ENCODE measurements at places on chromosomes 11 and 22.

GRCh38 chr11:61815790-61816735 lies 740 bp downstream of the FADS1 start:
- no peak for DNase-seq

DNA sequence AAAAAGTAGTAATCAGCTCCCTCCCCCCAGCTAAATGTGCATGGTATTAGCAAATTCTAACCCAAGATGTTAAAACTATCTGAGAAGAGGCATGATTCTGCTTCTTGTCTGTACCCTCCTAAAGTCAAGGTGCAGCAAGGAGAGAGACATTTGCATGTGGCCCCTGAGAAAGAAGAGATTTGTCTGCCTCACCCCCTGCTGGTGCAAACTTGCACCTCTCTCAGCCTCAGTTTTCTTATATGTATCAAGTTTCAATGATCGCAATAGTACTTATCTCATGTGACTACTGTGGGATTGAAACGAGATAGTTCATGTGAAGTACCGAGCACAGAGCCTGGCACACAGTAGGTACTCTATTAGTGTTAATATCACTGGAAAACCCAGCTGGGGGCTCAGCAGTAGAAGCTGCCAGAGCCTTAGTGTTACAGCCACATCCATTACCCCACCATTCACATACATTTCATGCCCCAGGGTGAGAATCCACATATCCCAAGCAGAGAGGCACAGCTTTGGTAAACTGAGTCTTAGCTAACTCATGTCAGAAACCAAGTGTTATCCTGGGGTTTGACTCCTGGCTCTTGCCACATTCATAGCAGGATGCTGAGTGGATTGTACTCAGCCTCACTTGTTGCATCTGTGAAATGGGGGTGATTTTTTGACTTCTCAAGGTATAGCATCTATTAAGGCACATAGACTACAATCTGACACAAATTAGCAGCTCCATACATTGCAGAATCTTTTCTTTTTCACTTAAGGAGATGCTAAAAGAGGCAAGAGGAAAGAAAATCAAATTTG lies 24.9 kb downstream of the CD44 start:
- no peak for DNase-seq

DNA sequence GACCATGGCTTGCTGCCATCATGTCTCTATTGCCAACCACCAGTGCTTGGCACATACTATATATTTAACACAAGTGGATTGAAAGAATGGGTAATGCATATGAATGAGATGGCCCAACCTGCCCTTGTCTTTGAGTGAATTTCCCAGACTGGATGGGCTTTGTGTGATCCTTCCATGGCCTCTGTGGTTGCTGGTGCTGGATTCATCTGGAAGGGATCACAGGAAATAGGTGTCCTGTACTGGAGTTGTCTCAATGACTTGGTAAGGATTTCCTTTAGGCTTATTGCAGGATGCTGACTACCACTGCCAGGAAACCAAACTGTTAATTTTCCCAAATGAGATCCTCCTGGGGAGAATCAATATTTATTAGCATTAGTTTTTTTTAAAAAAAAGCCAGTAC lies 328.6 kb downstream of the TMEM135 start:
- no peak for DNase-seq

- no peak for DNase-seq
Observed at GRCh38 chr22:20180640-20181039, 29.8 kb upstream of the CCDC188 start.

DNA sequence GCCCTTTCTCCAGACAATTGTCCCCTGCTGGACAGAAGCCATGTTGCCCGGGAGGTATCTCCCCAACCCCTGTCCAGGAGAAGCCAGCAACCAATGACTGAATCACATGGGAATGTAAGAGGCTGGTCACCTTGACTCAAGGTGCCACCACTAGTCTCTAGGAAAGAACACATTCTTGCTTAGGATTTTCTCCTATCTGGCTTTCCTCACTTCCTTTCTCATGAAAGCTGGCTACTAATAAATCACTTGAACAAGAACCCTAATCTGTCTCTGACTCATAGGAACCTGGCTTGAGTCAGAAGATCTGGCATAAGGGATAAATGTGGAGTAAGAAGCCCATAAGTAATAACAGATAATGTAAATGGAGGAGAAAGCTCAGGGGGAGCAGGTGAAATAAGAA lies 101.4 kb upstream of the C11orf87 start:
- DNase-seq, result no peak

GRCh38 chr22:46287873-46288751 lies 8.6 kb upstream of the GTSE1 start:
- no peak for DNase-seq

DNA sequence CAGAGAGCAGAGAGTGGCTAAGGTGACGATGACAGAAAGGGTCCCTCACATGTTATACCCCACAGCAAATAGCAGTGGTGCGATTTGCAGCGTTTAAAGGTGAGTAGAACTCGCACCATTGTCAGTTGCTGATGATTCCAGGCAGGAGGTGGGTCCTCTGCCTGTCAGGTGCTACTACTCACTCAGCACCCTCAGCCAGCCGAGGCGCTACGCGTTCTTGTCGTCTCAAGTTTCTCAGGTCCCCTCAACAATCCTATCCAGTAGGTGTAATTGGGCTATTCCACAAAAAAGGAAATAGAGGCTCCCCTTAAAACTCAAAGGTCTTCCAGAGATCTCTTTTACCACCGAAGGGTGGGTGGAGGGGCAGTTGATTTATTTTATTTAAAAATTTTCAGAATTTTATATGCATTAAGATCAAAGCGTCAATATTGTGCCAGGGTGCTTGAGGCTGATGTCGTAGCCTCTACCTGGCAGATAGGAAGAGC lies 18.3 kb downstream of the ELF5 start:
- no peak for DNase-seq

DNA sequence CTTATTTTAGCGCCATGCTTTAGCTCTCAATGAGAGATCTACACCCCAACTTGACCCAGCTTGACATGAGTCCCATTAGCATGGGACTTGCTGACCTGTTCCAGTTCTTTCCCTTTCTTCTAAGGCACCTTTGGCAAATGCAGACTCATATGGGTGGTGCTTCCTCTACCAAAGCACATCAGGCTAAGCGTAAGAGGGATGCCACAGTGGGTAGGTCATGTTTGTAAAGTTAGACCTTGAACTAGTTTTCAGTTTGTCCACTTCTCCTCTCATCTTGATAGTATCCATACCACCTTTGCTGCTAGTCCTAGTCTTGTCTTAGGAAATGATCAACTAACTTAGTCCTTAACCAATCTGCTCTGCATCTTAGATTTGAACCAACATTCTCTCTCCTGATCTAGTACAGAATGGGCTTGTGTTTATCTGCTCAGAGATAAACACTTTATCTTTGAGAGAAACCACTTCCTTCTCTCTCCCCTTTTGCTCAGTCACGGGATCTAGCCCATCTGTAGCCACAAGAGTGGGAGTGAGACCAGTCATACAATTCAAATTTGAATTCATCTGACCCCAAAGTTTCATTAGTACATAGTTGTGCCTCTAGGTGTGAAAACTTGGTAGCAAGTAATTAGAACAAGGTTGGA lies 72.1 kb upstream of the CD44 start:
- no peak for DNase-seq

DNA sequence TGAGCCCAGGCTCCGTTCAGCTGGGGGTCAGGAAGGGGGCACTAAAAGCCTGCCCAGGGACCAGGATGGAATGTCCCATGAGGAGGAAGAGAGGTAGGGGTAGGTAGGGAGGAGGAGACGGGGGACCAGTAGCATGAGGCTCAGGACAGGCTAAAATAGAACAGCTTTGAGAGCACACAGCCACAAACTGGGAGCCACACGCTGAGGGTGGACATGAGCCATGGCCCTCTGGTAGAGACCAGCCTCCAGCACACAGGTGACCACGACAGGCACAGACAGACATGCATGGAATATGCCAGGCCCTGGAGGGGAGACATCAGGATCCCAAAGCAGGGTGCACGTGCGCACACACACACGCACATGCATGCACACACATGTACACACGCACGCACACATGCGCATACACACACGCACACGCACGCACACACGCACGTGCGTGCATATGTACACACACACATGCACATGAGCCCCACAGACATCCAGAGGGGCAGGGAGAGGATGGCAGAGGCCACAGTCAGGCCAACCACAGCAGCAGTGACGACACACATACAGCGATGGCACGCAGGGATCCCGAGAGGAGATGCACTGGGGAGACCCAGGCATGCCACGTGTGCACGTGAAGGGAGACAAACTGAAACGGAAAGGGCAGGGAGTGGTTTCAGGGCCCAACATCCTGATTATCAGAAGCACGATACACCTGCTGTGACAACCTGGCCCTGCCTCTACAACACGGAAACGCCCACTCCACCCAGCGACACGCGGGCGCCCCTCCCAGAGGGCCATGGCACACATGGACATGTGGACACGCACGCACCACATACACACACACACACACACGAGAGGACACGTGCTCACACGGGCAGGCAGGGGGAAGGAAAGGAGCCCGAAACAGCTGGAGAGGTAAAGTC lies 25.7 kb downstream of the LRRC10B start:
- DNase-seq, result no peak

- no peak for DNase-seq
Observed at GRCh38 chr22:43880541-43880991, 11.2 kb downstream of the PNPLA5 start.

- DNase-seq, result no peak
Observed at GRCh38 chr11:19935507-19935906, 222.9 kb downstream of the NAV2 start.

- no peak for DNase-seq
Observed at GRCh38 chr22:28108851-28109250, 189.8 kb upstream of the PITPNB start.

GRCh38 chr11:122910775-122911174 lies 28.2 kb downstream of the JHY start:
- DNase-seq, result no peak

DNA sequence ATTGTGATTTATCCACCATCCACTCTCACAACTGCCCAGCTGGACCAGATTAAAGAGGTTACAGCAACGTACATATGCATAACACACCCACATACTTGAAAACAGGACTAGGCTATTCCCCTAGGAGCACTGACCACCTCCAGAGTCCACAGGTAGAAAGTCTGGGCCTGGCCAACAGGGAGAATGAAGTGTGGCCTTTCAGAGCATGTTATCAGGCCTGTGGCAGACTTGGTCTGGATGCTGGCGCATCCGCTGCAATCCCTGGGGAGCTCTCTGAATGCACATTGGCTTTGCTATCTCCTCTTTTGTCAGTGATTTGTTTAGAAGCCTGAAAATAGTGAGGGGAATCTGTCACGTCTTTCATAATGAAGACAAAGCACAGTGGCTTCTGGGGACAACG lies 86.7 kb downstream of the C11orf58 start:
- no peak for DNase-seq

- DNase-seq, result no peak
Observed at GRCh38 chr11:112016765-112017376, 8.3 kb upstream of the DLAT start.

DNA sequence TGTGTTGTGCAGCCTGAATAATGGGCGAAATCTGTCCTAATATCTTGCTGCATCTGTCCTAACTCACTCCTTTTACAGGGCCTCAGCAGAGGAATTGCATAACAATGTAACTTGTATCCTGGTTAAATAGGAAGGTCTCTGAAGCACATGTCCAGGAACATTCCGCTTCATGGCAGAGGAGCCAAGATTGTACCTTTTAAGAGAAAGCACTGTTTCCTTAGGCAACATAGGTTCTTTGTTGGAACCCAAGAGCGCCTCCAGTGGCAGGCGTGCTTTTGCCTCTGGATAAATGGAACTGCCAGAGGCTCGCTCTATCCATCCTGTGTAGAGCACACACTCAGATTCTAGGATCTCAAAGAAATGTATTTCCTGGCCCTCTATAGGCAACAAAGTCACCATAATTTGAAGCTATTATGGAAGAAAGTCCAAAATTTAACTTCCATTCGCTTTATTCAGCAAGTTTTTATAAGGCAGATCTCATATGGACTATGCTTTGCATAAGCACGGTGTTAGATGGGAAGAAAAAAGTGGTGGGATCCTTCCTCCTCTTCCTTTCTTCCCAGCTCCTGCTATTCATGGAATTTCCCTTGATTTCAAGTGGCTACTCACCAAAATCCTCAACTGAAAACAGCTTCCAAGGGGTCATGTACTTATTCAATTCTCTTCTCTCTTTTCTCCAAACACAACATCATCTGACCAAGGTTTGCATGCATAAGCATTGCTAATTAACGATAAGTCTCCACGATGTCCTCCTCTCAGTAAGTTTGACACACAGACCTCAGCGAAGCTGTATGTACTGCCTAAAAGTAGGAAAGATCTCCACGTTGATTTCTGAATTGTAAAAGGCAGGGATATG lies at the start of gene BLID:
Gene BLID (minus strand): TSS at position 692 of the 856 bp plus-strand sequence. CDS start 293 bp downstream, at position 399.
- no peak for DNase-seq

DNA sequence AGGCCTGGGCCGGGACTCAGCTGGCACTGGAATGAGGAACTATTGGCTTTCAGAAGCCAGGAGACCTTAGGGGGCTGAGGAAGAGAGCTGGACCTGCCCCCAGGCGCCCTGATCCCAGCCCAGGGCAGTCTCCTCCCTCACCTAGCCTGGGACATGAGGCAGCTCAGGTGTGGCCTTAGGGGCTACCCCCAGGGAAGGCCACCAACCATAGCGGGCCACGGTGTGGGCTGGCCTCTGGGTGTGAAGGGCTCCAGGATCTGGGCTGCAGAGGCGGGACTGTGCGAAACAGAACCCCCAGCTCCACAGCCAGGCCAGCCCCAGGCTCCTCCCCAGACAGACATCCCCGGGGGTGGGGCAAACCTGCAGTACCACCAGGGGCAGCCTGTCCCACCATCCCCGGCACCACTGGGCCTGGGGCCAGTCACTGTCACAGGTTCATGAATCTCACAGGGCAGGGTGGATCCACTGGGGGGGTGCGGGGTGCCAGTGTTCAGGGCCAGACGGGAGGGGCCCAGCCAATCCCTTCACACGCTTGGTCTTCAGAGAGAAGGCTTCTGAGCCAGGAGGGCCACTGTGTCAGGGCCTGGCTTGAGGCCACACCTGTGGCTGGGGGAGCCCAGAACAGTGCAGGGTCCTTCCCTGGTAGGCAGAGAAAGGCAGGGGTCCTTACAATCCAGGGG lies 3.5 kb downstream of the PLXNB2 start:
- DNase-seq, result no peak

- DNase-seq, result no peak
Observed at GRCh38 chr11:57358543-57358961, 20.4 kb downstream of the P2RX3 start.

- no peak for DNase-seq
Observed at GRCh38 chr11:45839204-45839603, 8.1 kb upstream of the CRY2 start.

GRCh38 chr11:119356349-119357031 lies 10.0 kb upstream of the MFRP start:
- DNase-seq, result peak; percentile 52

DNA sequence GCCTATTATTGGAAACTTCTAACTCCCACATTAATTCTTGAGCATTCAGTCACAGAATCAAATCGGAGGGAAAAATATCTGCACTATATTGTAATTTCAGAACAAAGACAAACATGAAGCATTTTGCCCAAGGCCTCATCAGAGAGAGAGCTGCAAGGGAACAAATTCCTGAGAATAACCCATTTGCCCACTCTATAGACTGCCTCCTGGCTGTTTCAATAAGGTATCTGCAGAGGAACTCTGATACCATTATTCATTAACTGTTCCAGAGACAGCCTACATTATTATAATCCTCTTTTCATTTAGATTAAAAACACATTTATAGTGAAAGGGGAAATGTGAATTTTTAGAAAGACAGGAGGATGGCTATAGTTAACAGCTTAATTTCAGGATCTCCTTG lies 663.9 kb downstream of the DLG2 start:
- DNase-seq, result no peak
